ENCODE measurements at places on chromosomes 11 and 22.

- no peak for DNase-seq
Measured at GRCh38 chr22:25672289-25673084, 69.5 kb upstream of the MYO18B start.

DNA sequence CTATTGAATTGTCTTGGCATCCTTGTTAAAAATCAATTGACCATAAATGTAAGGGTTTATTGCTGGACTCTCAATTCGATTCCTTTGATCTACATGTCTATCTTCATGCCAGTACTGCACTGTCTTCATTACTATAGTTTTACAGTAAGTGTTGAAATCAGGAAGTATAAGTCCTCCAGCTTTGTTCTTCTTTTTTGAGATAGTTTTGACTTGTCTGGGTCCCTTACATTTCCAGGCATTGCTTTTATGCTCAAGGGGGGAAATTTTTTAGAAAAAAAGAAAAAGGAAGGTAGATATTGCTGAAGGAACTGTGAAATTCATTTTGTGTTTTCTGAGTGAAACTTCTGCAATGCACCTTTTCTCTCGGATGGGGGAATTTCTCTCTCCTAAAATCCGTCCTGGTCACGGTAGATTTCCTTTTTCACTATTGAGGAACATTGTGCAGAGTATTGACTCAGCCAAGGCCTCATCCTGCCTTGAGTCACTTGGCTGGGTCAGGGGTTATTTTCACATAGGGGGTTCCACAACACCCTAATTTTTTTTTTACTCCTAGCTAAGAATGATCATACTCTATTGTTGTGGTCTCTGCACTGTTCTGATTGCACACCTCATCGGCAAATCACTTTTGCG is 2.8 kb upstream of the ACER3 start:
- DNase-seq: peak; percentile 83

DNA sequence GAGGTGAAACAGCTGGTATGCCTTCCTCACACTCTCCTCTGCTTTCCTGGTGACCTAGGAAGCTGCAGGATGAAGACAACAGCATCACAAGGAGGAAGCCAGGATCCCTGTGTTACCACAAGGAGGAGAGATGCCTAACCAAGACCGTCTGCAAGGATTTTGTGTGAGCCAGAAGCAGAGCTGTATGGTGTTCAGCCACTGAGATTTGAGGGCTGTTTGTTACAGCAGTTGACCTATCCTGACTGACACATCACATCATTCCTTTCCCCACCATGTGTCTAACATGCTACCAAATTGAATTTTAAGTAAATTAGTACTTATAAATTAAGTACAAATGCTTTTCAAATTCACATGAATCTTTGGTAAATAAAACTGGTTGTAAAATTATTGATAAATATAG is 8.9 kb upstream of the CHKA start:
- DNase-seq: no peak

- DNase-seq: no peak
Measured at GRCh38 chr11:16099343-16099900, 256.9 kb downstream of the SOX6 start.

DNA sequence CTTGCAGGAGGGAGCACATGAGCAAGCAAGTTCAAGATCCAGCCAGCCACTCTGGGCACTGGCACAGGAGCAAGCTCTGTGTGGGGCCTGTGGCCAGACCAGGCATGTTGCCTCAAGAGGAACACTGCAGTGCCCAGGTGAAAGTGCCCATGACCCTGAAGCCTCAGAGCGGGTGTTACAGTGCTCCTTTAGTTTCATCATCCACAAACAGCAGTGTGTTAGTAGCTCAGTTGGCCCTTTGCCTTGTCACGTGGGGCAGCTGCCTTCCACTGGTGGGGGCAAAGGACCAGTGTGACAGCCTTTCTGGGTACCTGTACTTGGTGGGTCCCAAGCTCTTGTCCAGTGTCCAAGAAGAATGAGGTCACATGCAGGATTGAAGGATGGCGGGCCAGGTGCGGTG is 3.0 kb upstream of the EI24 start:
- DNase-seq: no peak

DNA sequence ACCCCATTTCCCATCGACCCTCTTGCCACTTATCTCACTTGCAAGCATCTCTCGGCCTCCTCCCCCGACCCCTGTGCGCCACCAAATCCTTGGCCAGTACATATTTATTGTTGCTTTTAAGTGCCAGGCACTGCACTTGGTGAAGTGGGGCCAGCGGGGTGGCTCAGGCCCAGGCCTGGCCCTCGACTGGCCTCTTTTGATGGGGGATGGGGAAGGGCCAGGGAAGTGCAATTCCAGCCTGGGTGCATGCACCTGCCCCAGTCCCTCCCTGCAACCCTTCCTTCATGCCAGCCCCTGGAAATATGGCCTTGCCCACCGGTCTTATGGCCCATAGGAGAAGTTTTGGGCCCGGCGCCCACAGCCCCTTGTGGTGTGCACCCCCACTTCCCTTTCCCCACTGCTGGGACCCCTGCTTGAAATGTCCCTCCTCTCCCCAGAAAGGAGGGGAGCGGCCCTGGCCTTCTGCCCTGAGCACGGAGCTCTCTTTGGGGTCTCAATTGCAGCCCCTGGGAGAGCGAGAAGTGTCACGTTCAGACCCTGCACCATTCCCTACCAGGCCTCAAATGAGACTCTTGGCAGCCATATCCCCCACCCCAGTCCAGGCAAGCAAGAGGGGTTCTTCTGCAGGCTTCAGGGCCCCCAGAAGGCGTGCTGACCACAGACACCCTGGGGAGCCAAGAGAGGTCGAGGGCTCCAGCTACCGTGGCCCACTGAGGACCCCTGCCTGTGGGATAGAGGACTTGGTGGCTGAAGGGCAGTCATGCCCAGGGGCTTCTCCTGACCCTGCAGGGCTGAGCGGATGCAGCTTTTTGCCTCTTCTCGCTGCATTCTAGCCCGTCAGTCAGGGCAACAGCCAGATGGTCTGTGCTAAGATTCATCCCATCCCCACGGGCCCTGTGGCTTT is 961 bp downstream of the SUSD2 start:
- no peak for DNase-seq

DNA sequence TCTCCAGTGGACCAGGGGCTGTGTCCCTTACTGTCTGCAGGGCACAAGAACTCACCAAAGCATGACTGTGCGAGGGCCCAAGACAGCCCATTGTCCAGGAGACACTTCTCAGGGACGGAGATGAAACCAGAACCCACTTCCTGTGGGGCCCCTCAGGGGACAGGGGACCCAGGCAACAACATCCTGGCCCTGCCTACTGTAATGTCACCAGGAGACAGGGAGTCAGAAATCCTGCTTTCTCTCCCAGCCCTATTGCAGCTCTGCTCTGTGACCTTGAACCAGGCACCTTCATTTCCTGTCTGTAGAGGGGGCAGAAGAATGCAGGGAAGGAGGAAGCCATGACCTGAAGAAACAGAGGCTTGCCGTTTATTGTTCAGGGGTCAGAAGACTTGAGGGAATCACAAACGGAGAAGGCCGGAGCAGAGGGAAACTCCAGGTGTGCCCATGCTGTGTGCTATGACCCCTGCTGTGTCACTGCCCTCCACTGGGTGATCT is 98.0 kb downstream of the NAT10 start:
- DNase-seq: no peak

- no peak for DNase-seq
Measured at GRCh38 chr22:19238900-19239299, 52.6 kb downstream of the CLTCL1 start.

DNA sequence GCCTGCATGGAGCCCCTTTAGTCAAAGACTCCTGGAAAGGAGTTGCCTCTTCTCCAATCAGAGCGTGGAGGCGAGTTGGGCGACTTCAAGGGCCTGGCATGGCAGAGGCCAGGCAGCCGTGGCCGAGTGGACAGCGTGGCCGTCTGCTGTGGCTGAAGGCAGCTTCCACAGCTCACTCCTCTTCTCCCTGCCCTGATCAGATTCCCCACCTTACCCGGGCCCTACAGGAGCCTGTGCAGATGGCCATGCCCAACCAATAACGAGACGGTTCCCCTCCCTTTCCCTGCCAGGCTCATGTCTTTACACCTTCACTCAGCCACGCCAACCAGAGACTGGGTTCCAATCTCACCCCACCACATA is 20.0 kb upstream of the SLC22A12 start:
- no peak for DNase-seq

- no peak for DNase-seq
Measured at GRCh38 chr11:117917591-117918151, 11.5 kb downstream of the TMPRSS13 start.

DNA sequence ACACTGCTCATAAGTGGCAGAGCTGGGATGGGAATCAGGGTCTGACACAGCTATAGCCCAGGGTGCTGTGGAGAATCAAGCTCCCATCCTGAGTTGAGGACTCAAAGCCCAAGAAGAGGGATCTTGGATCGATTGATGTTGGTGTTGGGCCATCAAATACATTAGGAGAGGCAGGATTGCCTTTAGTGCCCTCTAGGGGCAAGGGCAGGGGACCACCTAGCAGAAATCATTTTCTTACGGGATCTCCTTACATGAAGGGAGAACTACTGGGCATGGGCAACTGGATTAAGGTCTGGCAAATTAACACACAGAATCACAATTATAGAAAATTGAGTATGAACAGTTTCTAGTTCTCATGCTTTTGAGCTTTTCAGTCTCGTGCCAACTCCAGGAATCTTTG is 24.9 kb upstream of the EMSY start:
- peak; percentile 40 for DNase-seq

DNA sequence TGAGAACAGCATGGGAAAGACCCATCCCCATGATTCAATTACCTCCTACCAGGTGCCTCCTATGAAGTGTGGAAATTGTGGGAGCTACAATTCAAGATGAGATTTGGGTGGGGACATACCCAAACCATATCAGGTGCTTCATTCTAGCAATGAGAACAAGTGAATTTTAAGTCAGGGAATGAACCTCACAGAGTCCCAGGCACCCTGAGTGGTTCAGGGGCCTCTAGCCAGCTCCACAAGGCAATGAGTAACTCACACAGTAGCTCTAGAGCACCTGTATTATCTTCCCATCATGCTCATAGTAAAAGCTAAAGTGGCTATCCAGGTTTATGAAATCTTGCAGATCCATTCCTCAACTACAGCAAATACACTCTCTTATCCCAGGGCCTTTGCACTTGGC is 13.1 kb upstream of the ACCSL start:
- DNase-seq: no peak

DNA sequence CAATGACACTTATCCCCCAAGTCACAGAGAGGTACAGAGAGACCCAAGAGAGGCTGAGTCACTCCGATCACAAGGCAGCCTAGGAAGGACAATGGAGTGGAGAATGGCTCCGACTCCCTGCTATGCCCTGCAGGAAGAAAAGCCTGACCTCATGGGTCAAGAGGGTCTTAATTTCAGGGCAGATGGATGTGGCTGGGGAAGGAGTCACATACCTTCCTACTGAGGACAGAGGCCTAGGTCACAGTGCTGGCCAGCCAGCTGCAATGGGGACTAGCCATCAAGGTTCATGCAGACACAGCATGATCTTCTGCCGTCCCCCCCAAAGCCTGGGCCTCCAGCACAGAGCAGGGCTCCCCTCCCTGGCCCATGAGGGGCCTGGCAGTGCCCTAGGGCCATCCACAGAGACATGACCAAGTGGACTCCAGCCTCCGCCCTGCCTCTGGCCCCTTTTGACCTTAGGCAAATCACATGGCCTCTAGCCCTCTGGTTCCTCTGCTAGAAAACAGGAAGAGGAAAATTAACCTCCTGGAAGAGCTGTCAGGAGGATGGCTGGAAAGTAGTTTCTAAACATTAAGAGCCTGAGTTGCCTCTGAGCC is 1.8 kb downstream of the ARRB1 start:
- peak; percentile 85 for DNase-seq

- DNase-seq: no peak
Measured at GRCh38 chr11:8110396-8110795, 29.4 kb downstream of the TUB start.

GRCh38 chr11:15286465-15286864 is 171.7 kb downstream of the INSC start:
- DNase-seq: no peak
